Stimulated activated CD8-positive, alpha-beta memory T cell treated with anti-CD3 and anti-CD28 coated beads, Interleukin-7, amount 100 ng/mL, for 4 hours (primary cell): ENCODE measurements at places on chromosomes 3 and 15.

- DNase-seq, result no peak
Measured at GRCh38 chr3:139353920-139354556, 10.2 kb downstream of the MRPS22 start.

GRCh38 chr3:169002689-169003088 is 660.8 kb downstream of the MECOM start:
- DNase-seq, result no peak

- no peak for DNase-seq
Measured at GRCh38 chr3:83002869-83003445, 1241.5 kb upstream of the GBE1 start.

DNA sequence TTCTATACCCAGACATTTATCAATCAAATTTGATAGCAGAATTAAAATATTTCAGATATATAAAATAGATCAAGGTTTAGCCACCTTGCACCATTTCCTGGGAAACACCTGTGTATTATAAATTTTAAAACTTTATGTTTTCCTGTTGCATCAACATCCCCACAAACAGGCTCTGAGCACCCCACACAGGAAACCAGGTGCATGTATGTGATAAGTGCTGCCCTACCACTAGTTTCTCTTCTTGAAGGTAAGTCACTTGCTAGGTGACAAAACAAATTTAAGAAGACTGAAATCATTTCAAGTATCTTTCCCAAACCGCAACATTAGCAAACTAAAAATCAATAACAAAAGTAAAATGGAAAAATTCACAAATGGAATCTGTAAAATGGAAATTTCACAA is 496.1 kb upstream of the CCDC54 start:
- no peak for DNase-seq

GRCh38 chr3:24160424-24161095 is 215.5 kb downstream of the NR1D2 start:
- no peak for DNase-seq

DNA sequence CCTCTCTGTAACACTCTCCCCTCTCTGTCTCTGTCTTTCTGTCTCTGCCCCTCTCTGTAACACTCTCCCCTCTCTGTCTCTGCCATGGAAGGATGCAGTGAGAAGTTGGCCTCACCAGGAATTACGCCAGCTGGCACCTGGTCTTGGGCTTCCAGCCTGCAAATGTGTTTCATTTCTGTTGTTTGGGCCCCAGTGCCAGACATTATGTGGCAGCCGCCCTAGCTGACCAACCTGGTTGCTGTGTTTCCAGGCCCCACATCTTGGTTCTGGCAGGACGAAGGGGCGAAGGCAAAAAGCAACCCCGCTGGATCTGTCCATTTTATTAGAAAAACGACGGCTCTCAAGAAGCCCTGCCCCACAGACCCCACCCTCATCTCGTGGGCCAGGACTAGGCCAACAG is 5.2 kb upstream of the ZXDC start:
- no peak for DNase-seq

- no peak for DNase-seq
Measured at GRCh38 chr3:61008998-61009380, 242.3 kb downstream of the FHIT start.

GRCh38 chr15:89361451-89362202 is 27.0 kb upstream of the POLG start:
- DNase-seq, result no peak

- DNase-seq, result no peak
Measured at GRCh38 chr15:81098861-81099651, 35.0 kb upstream of the CFAP161 start.

DNA sequence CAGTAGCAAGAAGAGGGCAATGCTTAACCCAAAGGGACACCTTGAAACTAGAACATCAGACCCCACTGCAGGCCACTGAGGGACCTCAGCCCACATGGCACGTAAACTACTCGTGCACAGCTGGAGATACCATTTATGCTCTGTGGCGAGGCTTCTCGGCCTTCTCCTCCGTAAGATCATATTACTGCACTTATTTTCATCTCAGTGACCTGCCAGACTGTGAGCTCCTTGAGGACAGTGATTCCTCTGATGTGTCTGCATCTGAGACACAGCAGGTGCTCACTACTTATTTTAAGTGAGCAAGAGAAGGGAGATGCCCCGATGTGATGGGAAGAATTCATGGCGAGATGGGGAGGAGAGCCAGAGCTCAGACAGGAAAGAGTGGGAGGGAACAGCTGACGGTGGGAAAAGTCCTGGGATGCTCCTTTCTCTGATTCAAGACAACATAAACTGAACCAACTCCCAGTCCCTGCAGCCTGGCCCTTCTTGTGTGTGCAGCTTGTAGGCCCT is 137.6 kb downstream of the RPLP1 start:
- DNase-seq, result no peak

DNA sequence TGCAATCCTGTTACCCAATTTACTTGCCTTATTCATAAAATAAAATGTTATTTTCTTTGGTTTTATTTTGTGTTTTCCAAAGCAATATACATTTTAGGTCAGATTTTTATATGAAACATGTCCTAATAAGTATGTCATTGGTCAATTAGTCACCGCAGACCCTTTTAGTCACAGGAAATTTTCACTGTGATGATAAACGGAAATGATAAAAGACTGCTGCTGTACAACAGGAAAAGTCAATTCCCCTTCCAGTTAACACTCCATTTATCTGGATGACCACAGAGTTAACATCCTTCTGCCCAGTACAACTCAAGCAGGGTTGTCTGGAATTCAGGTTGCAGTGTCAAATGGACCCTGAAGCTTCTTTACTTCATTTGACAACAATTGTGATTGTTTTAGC is 175.2 kb downstream of the LSAMP start:
- no peak for DNase-seq

GRCh38 chr3:124429129-124429815 is 301.0 kb upstream of the UMPS start:
- DNase-seq, result no peak

DNA sequence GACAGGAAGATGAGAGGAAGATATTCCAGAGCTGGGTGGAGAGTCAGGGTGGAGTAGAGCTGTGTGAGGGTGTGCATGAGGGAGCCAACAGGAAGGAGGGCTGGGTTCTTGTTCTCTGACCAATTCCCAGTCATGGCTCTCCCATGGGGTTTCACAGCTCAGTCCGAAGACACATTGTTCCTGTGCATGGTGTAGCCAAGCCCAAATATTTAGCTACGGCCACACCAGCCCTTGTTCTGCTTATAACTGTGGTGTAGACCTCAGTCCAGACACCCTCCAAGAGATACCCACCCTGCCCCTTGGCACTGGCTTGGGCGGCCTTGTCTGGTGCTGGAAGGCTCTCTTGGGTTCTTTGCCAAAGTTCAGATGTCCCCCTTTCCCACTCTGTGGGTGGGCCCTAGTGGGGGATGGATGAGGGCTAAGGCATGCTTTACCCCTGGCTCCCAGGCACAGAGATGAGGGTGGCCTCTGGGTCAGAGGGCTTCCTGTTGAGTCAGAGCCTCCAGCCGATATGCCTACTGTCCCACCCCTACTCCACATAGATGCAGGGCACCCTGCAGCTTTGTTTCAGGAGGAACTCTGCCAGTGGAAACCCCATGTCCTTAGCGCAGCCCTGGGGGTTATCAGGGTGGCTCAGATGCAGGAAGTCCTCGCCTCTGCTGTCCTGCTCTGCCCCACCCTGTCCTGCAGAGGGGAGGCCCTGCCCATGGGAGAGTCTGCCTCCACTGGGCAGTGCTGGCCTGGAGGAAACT is 271.2 kb upstream of the CTDSPL start:
- DNase-seq, result no peak

GRCh38 chr3:129228891-129229585 is 20.4 kb upstream of the COPG1 start:
- no peak for DNase-seq

DNA sequence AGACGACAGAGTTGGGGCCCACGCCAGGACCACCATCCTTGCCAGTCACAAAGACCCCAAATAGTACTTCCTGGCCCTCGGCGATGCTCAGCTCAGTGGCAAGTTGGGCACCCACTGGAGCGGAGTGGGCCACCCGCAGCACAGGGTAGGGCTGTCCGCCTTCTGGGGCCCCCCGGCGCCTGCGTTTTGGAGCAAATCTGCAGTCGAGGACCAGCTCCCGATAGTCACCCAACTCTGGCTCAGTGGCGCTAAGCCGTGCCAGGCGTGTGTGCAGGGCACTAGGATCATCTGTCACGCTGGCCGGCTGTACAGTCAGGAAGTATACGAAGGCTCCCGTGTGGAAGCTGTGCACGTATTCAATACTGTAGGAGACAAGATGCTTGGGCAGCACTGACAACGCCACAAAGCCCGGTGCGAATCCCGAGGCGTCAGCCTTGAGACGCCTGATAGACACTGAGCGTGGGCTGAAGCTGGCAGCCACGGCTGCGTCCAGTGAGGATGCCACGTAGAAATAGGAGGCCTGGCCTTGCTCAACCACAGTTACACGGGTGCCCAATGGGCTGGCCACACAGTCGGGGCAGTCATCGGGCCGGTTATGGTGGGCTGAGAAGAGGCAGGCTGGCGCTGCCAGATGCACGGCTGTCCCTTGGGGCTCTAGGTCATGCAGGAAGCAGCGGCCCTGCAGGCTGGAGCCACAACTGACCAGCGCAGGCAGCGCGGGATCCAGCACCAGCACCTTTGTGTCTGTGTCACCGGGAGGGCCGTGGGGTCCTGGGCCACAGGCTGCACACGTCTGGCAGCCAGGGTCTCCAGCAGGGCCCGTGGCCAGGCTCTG is 945 bp downstream of the MST1R start:
- DNase-seq, result no peak

GRCh38 chr3:121951291-121951919 is 57.2 kb downstream of the SLC15A2 start:
- no peak for DNase-seq

DNA sequence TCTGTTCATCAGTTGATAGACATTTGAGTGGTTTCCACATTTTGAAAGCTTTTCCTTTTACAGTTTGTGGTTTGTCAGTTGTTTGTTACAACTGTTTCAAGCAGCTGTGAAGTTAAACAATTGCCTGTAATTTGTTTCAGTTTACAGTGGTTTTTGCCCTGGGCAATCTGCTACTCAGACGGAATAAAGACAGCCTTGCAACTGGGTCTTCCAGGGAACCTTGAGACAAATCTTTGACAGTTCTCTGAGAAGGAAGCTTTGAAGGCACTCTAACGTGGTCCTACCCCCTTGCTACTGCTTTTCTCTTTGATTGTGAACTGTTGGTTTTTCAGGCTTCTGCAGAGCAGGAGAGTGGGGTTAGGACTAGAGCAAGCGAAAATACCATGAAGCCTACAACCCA is 28.0 kb downstream of the LRRC28 start:
- no peak for DNase-seq

- DNase-seq, result no peak
Measured at GRCh38 chr3:49327485-49327884, 12.4 kb downstream of the USP4 start.

DNA sequence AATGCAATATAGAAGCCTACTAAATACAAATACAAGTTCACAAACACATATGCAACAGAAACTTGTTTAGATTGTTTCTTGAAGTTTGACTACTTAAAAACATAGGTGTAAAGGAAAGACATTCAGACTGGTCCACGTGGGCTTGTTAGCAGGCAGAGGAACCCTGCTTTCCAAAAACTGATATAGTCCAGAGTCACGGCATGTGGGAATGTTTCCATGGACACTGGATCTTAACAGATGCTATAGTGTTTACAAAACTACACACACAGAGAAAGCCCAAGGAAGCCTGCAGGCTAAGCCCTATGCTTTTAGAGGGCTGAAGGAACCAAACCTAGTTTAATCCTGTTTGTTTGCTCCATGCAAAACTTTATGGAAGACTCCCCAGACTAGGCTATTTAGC is 45.2 kb upstream of the LRRC58 start:
- no peak for DNase-seq

- no peak for DNase-seq
Measured at GRCh38 chr3:125087768-125088391, 32.1 kb upstream of the HEG1 start.

- DNase-seq, result no peak
Measured at GRCh38 chr15:78210349-78210717, 24.0 kb downstream of the ACSBG1 start.

DNA sequence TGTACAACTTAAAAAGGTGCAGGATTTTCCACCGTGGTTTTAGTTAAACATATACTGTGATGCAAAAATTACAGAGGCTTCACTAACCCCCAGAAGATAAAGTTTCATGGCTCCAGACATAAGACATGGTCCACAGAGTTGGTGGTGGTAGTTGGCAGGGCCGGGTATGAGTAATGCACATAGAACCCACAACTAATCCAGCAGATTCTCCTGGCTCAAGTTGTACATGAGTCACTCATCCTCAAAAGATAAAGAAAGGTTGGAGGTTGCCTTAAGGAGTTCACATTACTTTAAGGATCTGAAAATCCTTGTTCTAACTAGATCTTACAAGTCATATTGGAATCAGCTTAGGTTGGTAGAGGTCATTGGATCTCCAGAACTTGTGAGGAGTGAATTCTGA is 98.3 kb upstream of the ZBTB20 start:
- DNase-seq, result no peak

GRCh38 chr3:16433701-16434151 is 79.8 kb downstream of the RFTN1 start:
- DNase-seq, result no peak

DNA sequence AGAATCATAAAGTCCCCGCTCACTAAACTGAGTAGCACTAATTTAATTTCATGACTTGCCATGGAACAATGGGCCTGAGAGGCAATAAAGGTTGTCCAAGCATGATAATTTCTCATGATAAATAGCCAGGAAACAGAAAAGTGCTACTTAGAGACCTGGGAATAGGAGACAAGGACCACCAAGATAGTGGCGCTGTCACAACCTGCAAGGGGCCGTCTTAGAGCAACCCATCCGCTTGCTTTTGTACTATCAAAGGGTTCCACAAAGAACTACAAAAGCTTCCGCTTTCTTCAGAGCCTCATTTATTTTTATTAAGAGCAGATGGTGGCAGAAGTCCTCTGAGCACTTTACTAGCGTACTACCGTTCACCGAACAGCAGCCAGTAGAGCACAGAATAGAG is 421.7 kb upstream of the GRM7 start:
- DNase-seq, result no peak
